Placental pericyte (primary cell): ENCODE measurements at places on chromosomes 5 and 9. TPM values are rescaled to one million over a fixed set of nuclear protein-coding genes. Genes with fewer than 3 reads are reported as not detected.

Gene PCDHGB4
- 28.2 and 30.4 TPM in 2 replicates for total RNA-seq

Gene GLRA1
- total RNA-seq: not detected in 2 replicates

Gene INSL6
- total RNA-seq: 0.22 TPM in 1 of 2 replicates, not detected in the other

Gene TESK1
- total RNA-seq: 14.9 and 21.2 TPM in 2 replicates

Gene CCNO
- 0.14 TPM in 1 of 2 replicates, not detected in the other for total RNA-seq
